Tracheal epithelial cell (primary cell): ENCODE measurements at places on chromosomes 7 and 10. TPM values are rescaled to one million over a fixed set of nuclear protein-coding genes. Genes with fewer than 3 reads are reported as not detected.

Gene TRPV6
- under 0.01 TPM in 1 of 2 replicates, not detected in the other for total RNA-seq

Gene BTBD16
- not detected in 2 replicates for total RNA-seq

Gene GRID2IP
- total RNA-seq = 0.24 TPM in 1 of 2 replicates, not detected in the other

Gene GDF2
- total RNA-seq = not detected in 2 replicates

Gene SPDYE1
- total RNA-seq = not detected in 2 replicates

Gene FGFBP3
- total RNA-seq = 0.24 TPM in 1 of 2 replicates, not detected in the other

Gene TMEM270
- total RNA-seq = not detected in 2 replicates

Gene WDR86
- total RNA-seq = 0.24 and 1.3 TPM in 2 replicates

Gene MLXIPL
- total RNA-seq = not detected in 2 replicates

Gene PTPRZ1
- total RNA-seq = 2.7 and 7.2 TPM in 2 replicates

Gene SPDYE6
- total RNA-seq = not detected in 2 replicates

Gene IDI2
- total RNA-seq = not detected in 2 replicates

Gene MOGAT3
- total RNA-seq = not detected in 2 replicates

Gene AHR
- 97.1 and 121 TPM in 2 replicates for total RNA-seq

Gene VWA2
- 1.4 and 6.8 TPM in 2 replicates for total RNA-seq

Gene NRAP
- under 0.01 TPM in 1 of 2 replicates, not detected in the other for total RNA-seq

Gene LRGUK
- under 0.01 TPM in 1 of 2 replicates, not detected in the other for total RNA-seq

Gene TAS2R4
- total RNA-seq = 0.96 and 1.7 TPM in 2 replicates

Gene MACROH2A2
- total RNA-seq = 12.8 and 17.6 TPM in 2 replicates

Gene CNNM1
- total RNA-seq = under 0.01 and 0.21 TPM in 2 replicates

Gene GBX1
- total RNA-seq = 0.24 TPM in 1 of 2 replicates, not detected in the other

Gene CCDC172
- not detected in 2 replicates for total RNA-seq

Gene AVPI1
- total RNA-seq = 83.4 and 178 TPM in 2 replicates

Gene CALN1
- total RNA-seq = under 0.01 TPM in 1 of 2 replicates, not detected in the other

Gene TUBB8
- total RNA-seq = not detected in 2 replicates

Gene HOXA5
- total RNA-seq = 0.43 and 1.9 TPM in 2 replicates

Gene TFPI2
- 20.9 and 26.7 TPM in 2 replicates for total RNA-seq

Gene CALCR
- not detected in 2 replicates for total RNA-seq

Gene UCMA
- not detected in 2 replicates for total RNA-seq

Gene LRRN3
- under 0.01 TPM in 1 of 2 replicates, not detected in the other for total RNA-seq
